ENCODE measurements at places on chromosomes 5 and 9. TPM values are rescaled to one million over a fixed set of nuclear protein-coding genes. Genes with fewer than 3 reads are reported as not detected.

The IFNA13 gene
- not detected for total RNA-seq

The ADGRD2 gene
- not detected for total RNA-seq

The UNC5A gene
- not detected for total RNA-seq

The MTX3 gene
- 8.3 TPM for total RNA-seq

The SKP2 gene
- total RNA-seq, result 54.6 TPM

The FAM120AOS gene
- total RNA-seq, result 67.1 TPM

The ARL14EPL gene
- total RNA-seq, result not detected

The CDC25C gene
- 10.2 TPM for total RNA-seq

The CEL gene
- 16.6 TPM for total RNA-seq

The FGD3 gene
- total RNA-seq, result 1.8 TPM

The C5orf58 gene
- not detected for total RNA-seq

The SPATA31A1 gene
- not detected for total RNA-seq

The NUTM2G gene
- total RNA-seq, result not detected

The ANKRD34B gene
- not detected for total RNA-seq

The ADCY2 gene
- total RNA-seq, result 0.67 TPM

The PRR16 gene
- 1.2 TPM for total RNA-seq

The RANBP3L gene
- 0.19 TPM for total RNA-seq

Measured in colonic mucosa (tissue), 4 donors.